ENCODE measurements at places on chromosomes 11 and 22. TPM values are rescaled to one million over a fixed set of nuclear protein-coding genes. Genes with fewer than 3 reads are reported as not detected.

Gene LAYN
- 117 TPM for total RNA-seq

Gene MYRF
- 0.17 TPM for total RNA-seq

Gene OR52B2
- not detected for total RNA-seq

Gene SERPING1
- total RNA-seq, result 17.2 TPM

Gene DEFB131B
- not detected for total RNA-seq

Gene JAML
- total RNA-seq, result not detected

Gene LYVE1
- total RNA-seq, result 0.17 TPM

Gene ART1
- total RNA-seq, result not detected

Gene NCAM1
- 0.51 TPM for total RNA-seq

Gene SMIM35
- not detected for total RNA-seq

Gene CRYBA4
- not detected for total RNA-seq

Gene ADAMTS15
- 23.4 TPM for total RNA-seq

Gene TBCEL
- 27.7 TPM for total RNA-seq

Gene NTM
- 9.2 TPM for total RNA-seq

Gene CCDC157
- 1.5 TPM for total RNA-seq

Gene SCGB2A2
- total RNA-seq, result not detected

Gene NRIP3
- total RNA-seq, result 4.1 TPM

Gene OVOL1
- total RNA-seq, result not detected

Gene KCNK4
- total RNA-seq, result not detected

Gene TMEM45B
- total RNA-seq, result not detected

Gene HYOU1
- 73.7 TPM for total RNA-seq

Gene KDM4E
- not detected for total RNA-seq

Gene HEPN1
- not detected for total RNA-seq

Gene OR5P2
- total RNA-seq, result not detected

Gene CCDC81
- 0.66 TPM for total RNA-seq

Gene OMP
- 0.51 TPM for total RNA-seq

Gene MYEOV
- 1.2 TPM for total RNA-seq

Gene DCHS1
- 11.0 TPM for total RNA-seq

Gene OR5D13
- total RNA-seq, result not detected

Gene MB
- not detected for total RNA-seq

Gene INPP5J
- 0.26 TPM for total RNA-seq

Gene RCOR2
- total RNA-seq, result 5.6 TPM

Gene PRR33
- total RNA-seq, result not detected

Gene C2CD2L
- 1.8 TPM for total RNA-seq

Gene CDPF1
- 8.3 TPM for total RNA-seq

Gene OR52E6
- total RNA-seq, result not detected
